ENCODE measurements at places on chromosomes 1 and 21.

- no peak for DNase-seq
Measured at GRCh38 chr1:147753081-147753480, 7.3 kb downstream of the GJA5 start.

DNA sequence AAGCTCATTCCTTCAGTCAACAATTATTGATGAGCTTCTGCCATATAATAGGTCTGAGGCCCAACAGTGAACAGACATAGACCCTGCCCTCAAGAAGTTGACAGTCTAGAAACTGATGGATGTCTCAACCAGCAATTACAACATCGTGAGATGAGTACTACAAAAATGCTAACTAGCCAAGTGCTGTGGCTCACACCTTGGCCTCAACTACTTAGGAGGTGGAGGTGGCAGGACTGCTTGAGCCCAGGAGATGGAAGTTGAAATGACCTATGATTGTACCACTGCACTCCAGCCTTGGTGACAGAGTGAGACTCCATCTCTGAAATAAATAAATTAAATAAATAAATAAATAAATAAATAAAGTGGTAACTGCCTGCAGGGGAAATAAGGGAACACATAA, 11.7 kb upstream of the PTP4A2 start:
- DNase-seq: no peak

GRCh38 chr1:54338464-54338863, 67.7 kb downstream of the SSBP3 start:
- no peak for DNase-seq

DNA sequence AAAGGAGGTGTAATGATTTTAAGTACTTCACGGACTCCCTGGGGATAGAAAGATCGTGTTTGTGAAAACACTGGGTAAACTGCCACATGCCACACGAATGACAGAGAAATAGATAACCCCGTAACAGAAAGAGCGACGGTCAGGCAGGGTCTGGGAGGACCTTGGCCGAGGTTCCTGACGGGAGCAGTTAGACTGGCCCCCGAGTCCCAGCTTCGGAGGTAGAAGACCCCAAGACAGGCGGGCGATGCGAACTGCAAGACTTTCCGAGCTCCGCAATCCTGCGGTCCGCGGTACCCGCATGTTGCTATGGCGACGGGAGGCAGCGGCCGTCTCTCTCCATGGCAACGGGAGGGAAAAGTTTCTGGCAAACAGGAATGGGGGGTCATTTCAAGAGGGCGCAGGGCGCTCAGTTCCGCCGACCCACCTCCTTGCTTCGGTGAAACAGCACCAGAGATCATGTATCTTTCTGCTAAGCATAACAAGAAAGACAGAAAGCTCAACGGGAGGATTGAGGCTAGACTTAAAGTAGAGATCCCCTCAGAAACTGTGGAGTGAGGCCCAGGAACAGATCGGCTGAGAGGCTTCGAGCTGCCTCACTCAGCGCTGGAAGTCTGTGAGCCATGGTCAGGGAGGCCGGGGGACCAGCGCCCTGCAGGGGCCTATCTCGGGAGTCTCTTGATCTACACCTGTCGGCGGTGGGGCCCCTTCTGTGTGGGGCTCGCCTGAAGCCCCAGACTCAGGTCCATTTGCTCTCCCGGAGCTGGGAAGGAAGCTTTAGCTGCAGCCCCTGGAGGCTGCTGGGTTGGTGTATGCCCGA, 685 bp upstream of the SYT6 start:
- DNase-seq: no peak

- peak; percentile 7 for DNase-seq
Measured at GRCh38 chr1:169348383-169349036, 19.1 kb downstream of the NME7 start.

- DNase-seq: no peak
Measured at GRCh38 chr1:198680174-198680875, 41.5 kb downstream of the PTPRC start.

DNA sequence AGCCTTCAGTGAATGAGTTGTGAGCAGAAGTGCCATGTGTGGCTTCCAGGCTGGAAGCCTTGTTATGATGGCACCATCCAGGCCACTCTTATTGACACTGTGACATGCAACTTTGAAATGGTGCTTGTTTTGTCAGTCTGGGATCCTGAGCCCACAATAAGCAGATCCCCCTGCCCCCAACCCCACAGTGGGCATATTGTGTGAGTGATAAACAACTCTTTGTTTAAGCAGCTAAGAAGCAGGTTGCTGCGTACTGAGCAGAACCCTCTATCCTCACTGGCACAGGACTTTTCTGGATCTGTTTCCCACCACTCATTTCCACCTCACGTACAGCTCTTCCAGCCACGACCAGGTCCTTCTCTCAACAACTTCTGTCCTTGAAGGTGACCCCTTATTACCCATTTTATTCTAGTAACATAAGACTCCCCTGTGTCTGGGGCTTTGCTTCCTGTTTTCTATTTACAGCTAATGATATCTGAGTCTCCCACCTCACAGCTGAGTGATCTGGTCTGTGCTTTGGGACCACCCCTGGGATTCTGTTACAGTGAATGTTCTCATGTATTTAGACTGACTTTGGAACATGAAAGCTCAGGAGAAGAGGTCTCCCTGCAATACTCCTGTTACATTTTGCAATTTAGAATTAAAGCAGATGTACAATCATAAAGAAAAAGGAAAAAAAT, 375.5 kb downstream of the PCP4 start:
- no peak for DNase-seq

GRCh38 chr21:27171707-27172106, 204.8 kb upstream of the ADAMTS5 start:
- no peak for DNase-seq

- DNase-seq: no peak
Measured at GRCh38 chr1:26044971-26045721, 772 bp downstream of the SLC30A2 start.

DNA sequence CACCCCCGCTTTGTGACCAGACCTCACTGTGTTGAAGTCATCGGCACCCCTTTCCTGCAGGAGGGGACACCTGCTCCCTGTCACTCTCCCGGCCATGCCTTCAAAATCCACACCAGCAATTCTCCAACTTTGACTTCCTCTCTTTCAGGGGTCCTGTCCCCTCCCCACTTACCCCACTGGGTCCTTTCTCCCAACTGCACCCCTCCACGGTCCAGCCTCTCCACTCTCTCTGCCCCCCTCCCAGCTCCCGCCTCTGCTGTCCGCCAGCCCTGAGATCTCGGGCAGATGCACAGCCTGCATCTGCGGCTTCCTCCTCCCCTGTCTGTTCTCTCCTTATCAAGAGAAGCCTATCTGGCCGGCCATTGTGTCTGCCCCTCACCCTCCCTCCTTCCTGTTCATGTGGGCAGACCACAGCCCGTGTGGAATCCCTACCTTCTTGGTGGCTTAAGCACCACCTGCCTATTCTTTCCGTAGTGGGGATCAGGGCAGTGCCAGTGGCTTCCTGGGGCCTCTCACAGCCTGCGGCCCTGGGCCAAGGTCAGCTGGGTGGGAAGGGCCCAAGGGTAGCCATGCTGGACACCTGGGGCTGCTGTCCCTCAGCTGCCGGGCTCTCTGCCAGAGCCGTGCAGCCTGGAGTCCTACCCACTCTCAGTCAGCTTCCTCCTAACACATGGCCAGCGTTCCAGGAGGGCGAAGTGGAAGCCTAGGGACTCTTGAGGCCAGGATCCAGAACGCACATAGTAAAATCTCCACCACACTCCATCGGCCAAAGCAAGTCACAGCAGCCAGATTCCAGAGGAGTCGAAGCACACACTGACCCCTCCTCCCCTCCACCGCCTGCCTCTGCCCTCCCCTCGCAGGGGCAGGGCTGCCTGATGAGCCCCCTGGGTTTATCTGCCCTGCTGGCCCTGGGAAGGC, 5.1 kb upstream of the HES4 start:
- DNase-seq: no peak

DNA sequence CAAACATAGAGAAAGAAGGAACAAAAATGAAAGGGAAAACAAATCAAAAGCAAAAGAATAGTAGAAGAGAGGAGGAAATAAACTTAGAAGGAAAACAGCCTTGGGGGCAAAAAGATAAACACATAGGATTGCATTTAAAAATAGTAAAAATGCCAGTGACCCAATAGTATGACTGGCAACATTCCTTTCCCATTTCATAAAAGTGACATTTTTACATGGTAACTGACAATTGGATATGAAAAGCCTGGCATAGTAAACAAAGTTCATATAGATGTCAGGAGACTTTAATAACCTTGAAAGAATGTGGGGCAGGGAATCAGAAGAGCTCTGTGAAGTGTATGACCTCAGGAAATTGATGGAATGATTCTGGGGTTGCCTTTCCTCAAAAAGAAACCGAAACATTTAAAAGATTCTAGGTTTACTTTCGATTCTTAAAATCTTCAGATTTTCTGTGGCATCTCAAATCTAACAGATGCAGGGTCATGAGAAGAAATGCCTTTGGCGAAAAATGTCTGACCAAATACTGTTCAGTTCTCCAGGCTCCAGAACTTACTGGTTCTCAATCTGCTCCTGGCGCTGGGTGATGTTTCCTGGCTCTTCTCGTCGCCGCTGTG, 33.7 kb downstream of the SPTA1 start:
- no peak for DNase-seq

DNA sequence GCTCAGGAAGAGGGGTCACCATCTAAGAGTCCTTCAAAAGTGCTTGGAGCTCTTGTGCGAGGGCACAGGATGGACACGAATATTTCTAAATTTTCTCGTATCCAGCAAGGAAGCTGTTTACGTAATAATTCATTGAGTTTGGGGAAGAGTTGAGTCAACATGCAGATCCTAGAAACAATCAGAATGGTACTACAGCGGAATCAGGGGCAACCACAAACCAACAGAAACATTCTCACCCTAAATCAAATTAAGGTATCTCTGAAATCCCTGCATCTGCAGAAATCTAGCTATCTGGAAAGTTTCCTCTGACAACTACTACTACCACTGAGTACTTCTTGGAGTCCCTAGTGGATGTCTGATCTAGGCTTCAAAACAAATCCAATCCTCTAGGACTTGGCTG, 352.4 kb downstream of the LTN1 start:
- no peak for DNase-seq

DNA sequence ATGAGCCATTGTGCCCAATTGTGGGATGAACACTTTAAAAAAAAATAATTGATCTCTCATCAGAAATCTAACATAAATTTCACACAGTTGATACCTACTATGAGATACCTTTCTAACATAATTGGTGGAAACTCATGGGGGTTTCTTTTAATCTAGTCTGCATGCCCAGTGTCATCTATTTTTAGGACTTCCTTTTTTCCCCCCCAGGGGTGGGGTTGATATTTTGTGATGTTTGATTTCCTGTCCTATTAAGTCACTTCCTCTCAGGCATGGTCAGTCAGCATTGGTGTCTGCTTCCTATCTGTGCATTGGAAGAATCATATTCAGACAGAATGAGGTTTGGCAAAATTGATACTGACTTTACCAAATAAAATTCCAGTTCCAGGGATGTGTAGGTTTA, 21.5 kb downstream of the NFYC start:
- no peak for DNase-seq

- no peak for DNase-seq
Measured at GRCh38 chr1:79235301-79236002, 228.9 kb upstream of the ADGRL4 start.

GRCh38 chr1:8252266-8252951, 65.5 kb upstream of the SLC45A1 start:
- DNase-seq: no peak

GRCh38 chr1:21704145-21704544, 35.0 kb upstream of the RAP1GAP start:
- DNase-seq: no peak

GRCh38 chr1:66730462-66730861, 21.8 kb upstream of the DYNLT5 start:
- no peak for DNase-seq

DNA sequence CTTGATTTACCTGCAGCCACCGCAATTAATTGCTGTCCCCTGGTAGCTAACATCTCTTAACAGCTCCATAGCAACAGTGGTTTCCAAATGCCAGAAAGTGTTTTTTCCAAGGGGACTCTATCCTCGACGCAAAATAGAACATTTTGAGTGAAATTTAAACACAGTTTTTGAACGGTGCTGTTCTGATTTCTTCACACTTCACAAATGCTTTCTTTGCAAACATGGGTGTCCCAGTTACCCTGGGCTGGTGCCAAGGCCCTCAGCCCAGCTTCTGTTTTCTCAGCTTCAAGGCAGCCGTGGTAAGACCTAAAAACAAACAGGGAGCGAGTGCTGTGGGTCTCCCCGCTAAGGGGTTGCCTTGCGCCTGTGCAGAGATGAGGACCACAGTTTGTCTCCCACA, 147.3 kb upstream of the VAMP3 start:
- DNase-seq: no peak

GRCh38 chr1:39110325-39110851, 84.2 kb downstream of the NDUFS5 start:
- DNase-seq: no peak

DNA sequence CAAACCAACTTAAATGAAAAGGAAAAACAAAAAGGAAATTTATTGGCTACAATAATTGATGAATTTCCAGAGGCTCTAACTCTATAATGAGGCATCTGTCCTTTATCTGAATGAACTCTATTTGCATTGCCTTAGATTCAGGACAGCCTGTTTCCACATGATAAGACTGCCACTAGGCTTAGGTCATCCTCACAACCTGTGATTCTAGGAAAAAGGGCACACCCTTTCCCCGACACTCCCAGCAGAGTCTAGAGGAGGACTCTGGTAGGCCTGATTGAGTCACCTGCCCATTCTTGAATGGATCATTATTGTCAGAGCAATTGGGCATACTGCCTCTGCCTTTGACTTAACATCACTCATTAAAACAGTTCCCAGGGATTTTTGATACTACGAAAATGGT, 262.8 kb downstream of the TPR start:
- DNase-seq: no peak

DNA sequence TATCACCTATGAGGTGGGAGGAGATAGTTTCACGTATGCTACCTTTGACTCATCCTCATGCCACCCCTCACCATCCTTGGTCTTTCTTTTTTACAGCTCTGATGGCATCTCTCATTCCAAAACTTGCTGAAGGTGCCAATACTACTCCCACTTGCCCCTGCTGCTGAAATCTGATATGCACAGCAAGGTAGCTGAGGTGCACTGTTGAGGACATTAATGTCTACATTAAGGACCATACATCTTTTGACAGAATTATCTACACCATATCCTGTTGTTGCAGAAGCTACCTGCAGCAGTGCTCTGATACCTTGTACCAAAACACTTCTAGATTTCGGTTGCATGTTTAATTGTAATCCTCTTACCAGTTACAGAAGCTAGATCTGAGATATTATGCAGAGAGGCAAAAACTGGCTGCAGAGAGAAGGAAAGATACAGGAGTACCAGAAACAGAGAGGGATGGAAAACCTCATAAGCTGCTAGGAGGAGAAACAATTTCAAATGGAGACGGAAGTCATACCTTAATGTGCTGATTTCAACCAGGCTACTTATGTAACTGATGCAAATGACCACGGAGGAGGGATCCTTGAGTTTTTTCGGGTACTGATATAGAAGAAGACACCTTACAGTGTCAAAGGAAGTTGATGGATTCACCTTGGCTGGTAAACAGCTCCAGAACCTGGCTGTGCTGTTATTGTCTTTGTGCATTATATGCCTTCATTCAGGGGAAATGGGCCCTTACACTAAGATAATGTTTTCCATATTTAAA, 19.3 kb upstream of the PTPRC start:
- no peak for DNase-seq

Measured in NCI-H1417 treated with DMSO at 0.1 percent for 48 hours (cell line).